ENCODE measurements at places on chromosomes 11 and 22.

DNA sequence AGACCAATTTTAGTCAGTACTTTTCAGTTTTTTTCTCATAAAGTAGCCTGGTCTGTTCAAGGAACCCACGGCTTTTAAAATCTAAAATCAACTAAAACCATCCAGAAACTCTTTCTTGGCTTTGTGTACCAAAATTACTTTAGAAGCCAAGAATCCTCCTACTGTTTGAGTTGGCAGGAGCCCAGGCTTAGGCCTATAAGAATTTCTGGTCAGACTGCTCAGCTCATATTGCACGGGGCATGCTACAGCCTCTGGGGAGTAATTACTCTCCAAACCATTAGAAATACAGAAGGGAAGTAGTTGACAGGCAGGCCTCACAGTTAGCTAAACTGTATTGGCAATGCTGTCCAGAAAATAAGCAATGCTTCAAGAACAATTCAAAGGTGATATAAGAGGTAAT is 1862.9 kb upstream of the RAG2 start:
- DNase-seq = no peak

GRCh38 chr11:2558397-2558796 is 113.6 kb downstream of the KCNQ1 start:
- no peak for DNase-seq

- DNase-seq = peak; percentile 10
Measured at GRCh38 chr11:78325274-78325781, 92.3 kb downstream of the GAB2 start.

DNA sequence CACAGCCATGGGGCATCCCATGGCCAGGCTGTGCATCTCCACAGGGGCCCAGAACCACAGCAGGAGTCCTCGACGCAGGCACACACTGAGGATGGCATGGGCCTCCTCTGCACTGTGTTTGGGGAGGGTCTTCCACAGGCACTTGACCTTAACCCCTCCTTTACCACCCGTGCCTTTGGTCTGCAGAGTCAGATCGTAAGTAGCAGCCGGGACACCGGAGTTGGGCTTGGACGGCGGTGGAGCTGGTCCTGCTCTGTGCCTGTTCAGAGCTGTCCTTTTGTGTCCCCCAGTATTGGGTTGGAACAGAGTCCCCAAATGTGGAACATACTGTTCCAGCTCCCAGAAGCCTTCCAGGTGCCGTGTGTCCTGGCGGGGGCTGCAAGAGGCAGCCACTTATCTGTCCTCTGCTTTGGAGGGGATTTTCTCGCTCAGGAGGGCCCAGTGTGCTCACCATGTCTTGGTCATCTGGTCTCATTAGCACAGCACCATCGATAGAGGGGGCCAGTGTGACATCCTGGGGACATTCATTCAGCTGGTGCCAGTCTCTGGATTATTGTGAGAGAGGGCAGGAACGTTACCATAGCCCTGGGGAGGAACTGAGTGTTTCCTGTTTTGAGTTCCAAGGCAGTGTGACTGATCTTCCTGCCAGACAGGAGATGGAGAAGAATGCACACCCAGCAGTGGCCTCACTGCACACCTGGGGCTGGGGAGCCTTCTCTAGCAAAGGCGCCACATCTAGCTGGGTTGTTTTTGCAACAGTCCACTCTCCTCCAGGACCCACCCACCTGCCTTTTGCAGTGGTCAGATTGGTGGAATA is 12.4 kb downstream of the CRELD2 start:
- peak; percentile 79 for DNase-seq

DNA sequence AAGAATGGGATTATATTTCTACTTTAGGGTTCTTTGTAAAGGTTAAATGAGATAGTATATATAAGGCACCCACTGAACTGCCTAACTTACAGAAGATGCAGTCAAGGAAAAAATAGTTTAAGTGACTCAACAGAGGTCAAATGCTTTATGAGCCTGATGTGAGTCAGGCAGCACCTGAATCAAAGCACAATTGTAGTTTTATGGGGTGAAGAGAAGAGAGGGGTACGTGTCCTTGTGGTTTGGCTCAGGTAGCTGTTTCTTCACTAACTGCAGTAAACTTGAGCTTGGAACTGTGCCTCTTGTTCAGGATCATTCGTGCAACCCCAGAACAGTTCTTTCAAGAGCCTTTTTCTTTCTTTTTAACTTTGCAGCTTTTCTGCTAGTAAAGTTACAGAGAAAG is 125.2 kb upstream of the SPON1 start:
- DNase-seq = no peak

GRCh38 chr22:22196018-22196533 is 48.5 kb upstream of the VPREB1 start:
- peak; percentile 76 for DNase-seq

GRCh38 chr11:15212876-15213275 is 98.2 kb downstream of the INSC start:
- DNase-seq = no peak

DNA sequence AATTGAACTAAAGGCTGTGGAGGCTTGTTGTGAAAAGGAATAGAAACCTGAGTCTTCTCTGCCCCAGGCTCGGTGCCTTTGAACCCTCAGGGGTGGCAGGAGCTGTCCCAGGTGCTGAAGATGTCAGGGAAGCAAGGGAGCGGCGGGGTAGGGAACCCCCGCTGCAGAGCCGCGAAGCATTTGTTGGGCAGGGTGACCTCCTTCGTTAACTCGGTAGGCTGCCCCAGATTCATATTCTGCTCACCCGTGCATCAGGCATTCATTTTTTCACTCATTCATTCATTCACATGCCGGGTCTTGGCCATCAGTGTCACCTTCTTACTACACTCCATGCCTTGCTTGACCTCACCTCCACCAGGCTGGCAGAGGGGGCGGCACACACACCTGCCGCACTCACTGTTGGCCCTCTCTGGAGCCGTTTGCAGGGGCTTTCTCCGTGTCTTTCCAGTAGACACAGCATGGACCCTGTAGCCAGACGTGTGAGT is 618.9 kb downstream of the BRD1 start:
- DNase-seq = no peak

DNA sequence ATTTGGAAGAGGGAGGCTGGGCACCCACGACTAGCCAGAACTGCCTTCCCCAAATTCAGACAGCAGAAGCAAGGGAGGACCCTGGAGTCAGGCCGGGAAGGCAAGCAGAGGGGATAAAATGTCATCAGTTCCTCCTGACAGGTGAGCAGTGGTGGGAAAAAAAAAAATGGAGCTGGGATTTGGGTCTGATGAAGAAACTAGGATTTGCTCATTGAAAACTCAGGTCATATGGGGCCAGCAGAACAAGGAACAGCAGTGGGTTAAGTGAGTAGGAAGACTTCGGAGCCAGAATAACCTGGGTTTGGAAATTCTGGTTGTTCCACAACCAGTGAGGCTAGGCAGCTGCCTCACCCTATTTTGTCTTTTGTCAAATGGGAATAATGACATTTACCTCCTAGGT is 28.9 kb upstream of the DRD2 start:
- DNase-seq = no peak

DNA sequence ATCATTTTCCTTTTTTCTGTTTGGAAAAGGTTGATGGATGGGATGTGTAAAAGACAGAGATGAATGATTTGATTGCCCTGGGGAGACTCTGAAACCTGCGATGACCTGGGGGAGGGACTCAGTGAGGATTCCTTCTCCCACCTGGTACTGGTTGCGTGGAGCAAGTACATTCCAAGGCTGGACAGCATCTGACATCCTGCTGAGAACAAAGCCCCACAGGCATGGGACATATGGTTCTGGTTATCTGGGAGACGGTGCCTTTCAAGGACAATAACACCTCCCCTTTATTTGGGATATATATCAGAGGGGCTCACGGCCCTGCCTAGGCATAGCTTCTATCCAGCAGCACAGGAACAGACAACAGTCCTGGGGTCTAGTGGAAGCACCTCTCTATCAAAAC is 527.8 kb downstream of the METTL15 start:
- no peak for DNase-seq

- DNase-seq = no peak
Measured at GRCh38 chr11:50037251-50037650, 4.6 kb downstream of the OR4C45 start.

DNA sequence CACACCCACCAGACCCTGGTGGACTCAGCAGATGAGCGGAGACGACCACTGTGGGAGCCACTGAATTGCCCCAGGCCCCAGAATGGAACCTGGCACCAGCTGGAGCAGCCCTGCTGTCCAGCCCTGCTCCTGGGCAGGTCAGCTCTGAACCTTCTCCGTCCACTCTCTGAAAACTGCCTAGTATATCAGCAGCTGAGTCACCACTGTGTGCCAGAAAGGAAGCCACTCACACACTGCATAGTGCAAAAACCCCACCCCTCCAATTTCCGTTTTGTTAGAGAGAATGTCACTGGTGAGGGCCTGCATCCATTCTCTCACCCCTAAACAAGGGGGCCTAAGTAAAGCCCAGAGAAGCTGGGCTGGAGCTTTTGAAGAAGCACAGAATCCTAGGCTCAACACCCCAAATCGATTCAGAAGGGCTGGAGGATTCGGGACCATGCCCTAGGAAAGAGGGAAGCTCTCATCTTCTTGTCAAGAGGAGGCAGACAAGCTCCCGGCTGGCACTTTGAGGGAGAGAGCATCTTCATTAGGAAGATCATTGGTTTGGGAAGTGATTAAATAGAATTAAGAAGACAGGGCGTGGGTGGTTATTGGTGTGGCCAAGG is 44.5 kb downstream of the GALNT18 start:
- DNase-seq = no peak

GRCh38 chr11:78752494-78752893 is 177.8 kb upstream of the NARS2 start:
- DNase-seq = no peak

DNA sequence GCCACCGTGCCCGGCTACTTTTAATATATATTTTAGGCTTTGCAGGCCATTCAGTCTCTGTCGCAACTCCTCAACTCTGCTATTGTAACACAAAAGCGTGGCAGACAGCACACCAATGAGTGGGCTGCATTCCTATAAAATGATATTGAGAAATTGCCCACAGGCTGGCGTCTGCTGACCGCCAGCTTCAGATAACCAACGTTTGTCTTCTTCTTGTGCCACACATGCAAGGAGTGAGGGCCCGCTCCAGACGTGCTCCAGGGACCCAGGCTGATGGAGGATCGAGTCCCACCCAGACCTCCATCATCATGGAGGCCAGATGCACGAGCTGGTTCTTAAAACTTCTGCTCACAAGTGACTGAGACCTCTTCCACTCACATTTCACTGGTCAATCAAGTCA is 35.4 kb upstream of the LINC01488 start:
- DNase-seq = no peak

DNA sequence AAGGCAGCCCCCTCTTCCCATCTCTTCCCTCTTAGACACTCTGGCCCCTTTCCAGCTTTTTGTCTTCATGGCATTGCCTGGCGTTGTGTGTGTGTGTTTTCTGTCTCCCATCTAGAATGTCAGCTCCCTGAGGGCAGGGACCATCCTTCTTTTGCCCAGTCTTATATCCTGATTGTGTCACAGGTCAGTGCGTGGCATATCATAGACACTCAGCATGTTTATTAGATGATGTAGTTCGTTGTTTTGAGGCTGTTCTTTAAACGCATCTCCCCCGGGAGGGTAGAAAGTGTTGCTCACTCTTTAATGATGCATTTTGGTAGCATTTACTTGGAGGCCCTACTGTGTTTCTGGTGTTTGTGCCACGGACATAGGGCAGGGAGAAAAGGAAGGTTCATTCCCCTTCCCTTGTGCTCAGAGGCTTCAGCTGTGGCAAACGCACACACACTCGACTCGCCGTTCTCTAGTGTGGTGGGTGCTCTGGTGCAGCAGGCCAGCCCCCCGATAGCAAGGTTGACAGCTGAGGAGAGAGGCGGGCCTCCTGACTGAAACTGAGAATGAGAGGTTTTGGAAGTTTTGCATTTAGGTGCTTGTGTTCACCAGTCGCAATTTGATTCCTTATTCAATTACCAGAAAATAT is 60.2 kb downstream of the TNRC6B start:
- no peak for DNase-seq

- no peak for DNase-seq
Measured at GRCh38 chr11:57622263-57622662, 24.8 kb downstream of the SERPING1 start.

GRCh38 chr11:107780136-107780535 is 68.3 kb upstream of the SLN start:
- no peak for DNase-seq

- no peak for DNase-seq
Measured at GRCh38 chr22:35850831-35851230, 133.2 kb downstream of the APOL5 start.

GRCh38 chr11:121293288-121293594 is 670 bp downstream of the SC5D start:
- no peak for DNase-seq

DNA sequence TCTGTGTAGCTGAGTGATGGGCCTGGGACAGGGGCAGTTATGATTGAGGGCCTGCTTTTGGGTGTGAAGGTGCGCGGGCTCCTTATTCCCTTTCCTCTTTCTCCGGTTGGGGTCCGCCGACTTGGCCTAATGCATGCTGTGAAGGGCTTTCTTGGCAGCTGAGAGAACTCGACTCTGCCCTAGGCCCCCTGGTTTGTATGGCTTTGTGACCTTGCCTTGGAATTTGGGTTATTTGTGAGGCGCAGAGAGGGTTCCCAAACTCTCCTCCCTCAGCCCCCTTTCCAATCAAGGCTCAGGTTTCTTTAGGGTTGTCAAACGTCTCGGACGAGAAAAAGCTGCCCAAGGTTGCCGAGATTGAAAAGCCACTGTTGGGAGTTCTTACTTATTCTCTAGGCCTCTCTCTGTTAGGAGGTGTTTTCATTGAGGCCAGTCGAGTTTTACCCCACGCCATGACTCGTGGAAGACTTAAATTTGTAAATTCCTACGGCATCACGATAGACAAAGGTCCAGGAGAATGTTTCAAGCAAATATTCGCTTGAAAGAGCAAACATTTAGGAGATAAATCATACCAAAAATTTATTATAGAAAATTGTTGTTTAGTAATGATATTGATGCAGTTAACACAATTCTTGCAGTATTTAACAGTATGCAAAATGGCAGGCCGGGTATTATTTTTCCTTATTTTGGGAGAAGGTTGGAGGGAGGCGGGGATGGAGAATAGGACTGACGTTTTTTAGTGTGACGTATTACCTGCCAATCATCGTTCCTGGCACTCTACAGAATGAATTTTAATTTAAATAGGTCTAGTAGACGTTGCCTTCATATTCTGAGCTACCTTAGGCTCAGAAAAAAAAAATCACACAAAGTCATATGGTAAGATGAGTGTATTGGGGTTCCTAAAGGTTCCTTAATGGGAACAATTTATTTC is 689 bp downstream of the PDHX start:
- peak; percentile 10 for DNase-seq

DNA sequence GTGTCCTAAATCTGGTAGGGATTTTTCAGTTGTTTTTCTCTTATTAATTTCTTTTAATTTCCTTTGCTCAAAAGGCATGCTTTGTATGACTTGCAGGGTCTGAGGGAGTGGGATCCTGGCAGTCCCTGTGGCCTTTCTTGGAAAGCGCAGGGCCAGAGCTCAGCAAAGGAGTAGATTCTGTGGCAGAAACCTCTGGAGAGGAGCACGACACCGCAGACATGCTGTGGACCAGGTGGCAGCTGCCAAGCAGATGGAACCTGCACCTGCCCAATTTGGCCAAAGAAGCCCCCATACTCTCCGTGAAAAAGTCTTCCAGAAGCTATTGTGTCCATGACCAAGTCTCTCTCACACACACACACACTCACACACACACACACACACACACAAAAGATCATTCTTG is 78.9 kb upstream of the FGF3 start:
- no peak for DNase-seq

- no peak for DNase-seq
Measured at GRCh38 chr11:11178671-11179638, 174.1 kb downstream of the CSNK2A3 start.
